Left ventricle myocardium inferior (tissue), 1 donor: ENCODE measurements at places on chromosomes 12 and 14.

GRCh38 chr12:57965766-57966165 lies 24.4 kb downstream of the ATP23 start:
- no peak for DNase-seq

- no peak for DNase-seq
These were observed at the start of gene CLEC2B for GRCh38 chr12:9869307-9870161. CLEC2B (minus strand) TSS chr12:9869354.

GRCh38 chr12:127355061-127355841 lies 911.7 kb upstream of the TMEM132C start:
- DNase-seq = no peak

DNA sequence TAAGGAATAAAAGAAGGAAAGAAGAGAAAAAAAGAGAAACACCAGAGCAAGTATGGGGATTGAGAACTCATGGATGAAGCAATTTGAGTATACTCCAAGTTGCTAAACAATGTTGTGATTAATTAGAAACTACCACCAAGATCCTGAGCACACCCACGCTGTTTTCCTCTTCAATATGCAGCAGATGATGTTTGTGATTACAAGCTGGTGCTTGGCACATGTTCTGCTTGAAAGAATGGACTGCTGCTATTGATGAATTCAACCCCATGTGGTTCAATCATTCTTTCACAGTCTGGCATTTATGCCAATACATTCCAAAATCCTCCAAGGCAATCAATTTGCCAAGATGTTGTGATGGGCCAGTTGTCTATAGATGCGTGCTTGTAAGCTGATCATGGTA lies 146.8 kb downstream of the SLC2A13 start:
- no peak for DNase-seq

DNA sequence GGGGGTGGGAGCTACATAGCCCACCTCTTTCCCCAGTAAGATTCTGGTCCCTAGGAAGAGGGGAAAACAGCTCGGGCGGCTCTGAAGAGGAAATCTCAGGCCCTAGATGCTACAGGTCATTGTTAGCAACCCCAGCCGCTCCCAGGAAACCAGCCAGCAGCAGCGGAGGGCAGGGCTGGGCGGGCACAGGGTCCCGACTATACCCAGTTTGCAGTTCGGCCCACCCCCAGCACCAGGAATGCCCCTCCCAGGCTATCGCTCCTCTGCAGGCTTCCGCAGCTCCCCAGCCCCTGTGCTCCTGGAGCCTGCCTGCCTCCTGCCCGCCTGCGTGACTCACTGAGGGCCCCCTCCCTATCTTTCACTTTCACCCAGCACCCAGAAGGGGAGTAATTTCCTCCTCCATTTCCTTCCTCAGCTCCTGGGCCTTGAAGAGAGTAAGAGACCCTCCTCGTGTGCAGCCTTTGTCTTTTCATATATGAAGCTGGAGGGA lies 27.2 kb upstream of the PNMA1 start:
- peak; percentile 79 for DNase-seq

DNA sequence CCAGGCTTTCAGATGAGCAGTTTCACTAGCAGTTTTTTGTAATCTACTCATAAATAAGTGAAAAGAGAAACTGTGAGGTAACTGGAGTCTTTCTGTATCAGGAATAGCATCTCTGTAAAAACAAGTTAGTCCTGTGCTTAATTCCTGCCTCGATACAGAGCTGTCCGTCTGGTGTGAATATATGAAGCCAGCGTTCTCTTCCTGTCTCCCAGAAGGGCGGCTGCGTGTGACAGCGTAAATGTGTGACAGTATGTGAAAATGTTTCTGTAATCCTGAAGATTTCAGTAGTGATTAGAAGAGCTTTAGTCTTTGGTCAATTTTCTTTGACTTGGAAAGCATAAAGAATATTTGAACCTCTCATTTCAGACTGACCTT lies 150.3 kb downstream of the FBXL14 start:
- DNase-seq = no peak

DNA sequence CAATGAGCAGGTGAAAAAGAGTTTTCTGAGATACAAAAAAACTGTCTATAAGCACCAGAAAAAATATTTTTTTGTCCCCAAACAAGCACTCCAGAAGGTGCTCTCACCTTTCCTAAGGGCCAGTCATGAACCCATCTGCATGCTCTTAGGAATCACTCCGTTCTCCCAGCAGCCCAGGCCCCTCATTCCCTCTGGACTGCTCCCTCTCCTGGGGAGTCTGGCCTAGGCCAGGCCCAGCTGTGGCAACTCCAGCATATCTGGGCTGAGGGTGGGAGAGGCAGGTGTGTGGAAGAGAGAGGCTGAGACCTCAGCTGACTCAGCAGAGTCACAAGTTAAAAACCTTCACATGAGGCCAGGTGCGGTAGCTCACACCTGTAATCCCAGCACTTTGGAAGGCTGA lies 54.6 kb downstream of the TRAFD1 start:
- DNase-seq = no peak

DNA sequence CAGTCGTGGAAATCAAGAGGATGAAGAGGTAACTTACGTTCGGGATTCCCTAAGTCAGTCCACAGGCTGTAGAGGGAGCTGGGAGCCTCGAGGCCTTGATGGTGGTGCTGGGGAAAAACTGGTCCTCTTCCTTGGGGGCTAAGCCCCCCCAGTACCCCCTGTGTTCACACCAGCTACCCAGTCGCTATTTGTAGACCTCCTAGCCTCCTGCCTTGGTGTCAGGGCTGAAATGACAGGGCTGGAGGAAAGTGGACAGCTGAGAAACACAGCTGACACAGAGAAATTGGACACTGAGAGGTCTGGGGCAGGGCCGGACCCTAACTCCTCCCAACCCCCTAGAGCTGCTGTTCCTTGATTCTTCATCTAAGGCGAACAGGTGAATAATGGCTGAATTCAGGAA lies at the start of gene STAC3:
Gene STAC3, minus strand, starts transcription at position 232 of the 400 bp plus-strand sequence. CDS start 1,551 bp downstream, outside the sequence.
- no peak for DNase-seq

DNA sequence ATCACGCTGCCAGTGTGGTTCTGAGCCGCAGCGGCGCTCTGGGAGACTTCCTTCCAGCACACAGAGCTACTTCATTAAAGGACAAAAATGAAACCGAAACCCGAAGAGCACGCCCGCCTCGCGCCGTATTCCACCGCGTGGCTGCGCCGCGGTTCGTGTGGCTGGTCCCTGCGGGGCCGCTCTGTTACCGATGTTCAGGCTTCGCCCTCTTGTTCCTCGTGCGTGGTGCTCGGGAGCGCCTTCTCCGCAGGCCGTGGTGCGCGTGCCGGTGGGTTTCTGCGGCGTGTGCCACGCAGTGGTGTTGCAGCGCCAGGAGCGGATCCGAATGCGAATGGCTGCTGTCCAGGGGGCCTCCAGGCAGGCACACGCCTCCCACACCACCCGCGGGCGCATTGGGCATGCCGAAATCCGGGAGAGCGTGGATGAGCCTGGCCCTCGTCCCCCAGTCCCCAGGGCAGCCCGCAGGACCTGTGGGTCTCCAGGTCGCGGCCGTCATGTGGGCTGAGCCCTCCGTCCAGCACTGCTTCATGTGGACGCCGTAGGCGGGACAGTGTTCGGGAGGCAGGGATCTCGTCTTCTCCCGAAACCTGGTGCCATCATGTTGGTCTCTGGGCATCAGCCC lies 91.2 kb downstream of the ADGRD1 start:
- no peak for DNase-seq

DNA sequence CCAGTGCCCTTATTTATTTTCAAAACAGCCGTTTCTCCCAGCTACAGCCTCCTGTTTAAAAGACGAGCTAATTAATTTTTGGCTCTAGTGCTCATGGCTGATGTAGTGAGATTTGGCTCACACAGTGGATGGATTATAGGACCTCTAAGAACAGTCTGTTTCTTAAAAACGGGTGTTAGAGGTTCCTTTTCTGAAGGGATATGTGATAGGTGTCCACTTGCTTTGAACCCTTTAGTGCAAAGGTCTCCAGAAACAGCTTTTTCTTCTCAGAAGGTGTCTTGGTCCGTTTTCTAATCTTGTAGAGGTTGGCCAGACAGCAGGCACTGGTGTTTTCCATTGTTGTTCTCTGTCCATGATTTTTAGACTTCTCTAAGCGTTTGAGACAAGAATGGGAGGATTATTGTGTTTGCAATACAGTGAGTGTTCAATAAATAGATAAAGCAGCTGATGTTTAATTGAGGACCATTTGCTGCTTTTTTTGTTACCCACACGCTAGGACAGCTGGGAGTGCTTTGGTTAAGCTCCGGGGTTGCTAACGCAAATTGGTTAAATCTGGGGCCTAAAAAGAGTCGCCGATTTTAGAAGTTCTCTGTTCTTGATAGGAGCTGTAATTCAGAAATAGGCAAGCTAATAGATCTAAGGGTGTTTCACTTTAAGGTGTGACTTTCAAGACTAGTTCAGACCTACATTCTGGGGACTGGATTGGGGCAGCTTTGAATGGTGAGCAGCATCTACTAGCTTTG lies 1.0 kb downstream of the BORCS5 start:
- no peak for DNase-seq

DNA sequence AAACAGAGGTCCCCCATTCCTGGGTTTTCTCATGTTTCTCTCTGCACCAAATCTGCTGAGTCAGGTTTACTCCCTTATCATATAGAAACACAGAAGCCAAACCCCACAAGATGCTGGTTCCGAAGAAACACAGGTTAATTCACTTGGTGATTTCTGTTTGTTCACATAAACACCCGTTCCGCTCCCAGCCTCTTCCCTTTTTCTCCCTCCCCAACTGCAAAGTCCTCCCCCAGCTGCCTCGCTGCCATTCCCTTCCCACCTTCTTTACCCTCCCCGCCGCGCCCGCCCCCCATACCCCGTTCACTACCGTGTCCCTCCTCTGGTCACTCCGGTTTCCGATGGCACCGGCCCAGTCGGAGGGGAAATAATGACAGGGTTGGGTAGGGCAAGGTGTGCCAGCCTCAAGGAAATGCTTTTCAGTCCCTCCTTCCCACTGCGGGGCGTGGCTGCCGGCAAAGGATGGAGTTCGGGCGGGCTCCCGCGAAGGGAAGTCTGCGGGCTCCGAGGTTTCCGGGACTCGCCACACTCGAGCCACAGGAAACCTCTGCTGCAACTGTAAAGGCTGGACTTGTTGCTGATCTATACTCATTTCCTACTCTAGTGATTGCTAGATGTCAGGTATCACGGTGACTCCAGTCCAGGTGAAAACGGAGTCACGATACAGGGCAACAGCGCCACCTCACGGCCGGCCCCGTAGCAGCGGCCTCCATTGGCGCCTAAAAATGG lies at the start of gene STYK1:
Gene STYK1, minus strand, starts transcription at position 394 of the 726 bp plus-strand sequence. CDS start 39,434 bp downstream, outside the sequence.
- DNase-seq = peak; percentile 34

DNA sequence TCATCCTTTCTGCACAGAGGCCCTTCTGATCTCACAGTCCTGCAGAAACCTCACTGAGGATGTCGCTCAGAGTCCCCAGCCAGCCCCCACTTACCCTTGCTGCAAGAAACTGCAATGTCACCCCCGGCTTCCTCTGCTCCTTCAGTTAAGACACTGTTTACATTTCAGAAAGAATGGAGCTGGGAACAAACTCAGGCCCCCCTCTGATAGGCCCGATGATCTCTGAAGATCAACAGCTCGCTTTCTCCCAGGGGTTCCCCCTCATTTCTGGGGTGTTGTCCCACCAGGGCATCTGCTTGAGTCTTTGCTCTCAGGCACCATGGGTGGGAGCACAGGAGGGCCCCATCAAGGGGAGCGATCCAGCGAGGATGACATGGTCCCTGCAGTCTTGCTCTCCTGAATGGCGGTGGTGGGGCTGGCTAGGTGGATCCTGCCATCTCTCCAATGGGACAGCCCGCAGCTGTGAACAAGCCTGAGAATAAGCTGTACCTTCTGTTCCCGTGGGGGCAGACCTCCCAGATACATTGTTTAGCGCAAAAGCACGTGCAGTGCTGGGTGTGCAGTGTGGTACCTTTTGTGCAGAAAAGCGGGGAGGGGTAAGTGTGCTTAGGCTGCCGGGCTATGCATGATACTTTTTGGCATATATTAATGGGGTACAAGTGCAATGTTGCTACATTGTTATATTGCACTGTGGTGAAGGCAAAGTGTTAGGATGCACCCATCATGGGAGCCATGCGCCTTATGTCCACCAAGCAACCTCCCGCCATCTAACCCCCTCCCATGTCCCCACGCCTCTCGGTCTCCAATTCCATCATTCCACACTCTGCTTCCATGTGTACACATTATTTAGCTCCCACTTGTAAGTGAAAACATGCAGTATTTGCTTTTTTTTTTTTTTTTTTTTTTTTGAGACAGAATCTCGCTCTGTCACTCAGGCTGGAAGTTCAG lies 6.7 kb upstream of the NCOR2 start:
- no peak for DNase-seq

DNA sequence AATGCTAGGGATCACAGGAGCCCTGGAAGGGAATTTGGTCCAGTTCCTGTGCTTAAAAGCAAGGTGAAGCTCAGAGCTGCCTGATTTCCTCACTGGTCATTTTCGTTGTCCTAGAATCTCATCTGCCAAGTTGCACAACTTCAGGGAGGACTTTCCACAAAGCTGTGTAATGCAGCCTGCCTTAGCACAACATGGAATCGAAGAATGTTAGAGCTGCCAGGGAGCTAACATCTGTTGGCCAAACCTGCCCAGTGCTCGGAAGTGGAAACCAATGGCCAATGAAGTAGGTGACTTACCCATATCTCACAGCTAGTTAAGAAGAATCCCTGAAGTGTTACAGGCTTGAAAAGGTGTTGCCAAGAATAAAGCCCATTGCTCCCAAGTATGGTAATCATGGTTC lies 79.9 kb upstream of the SSTR1 start:
- no peak for DNase-seq

GRCh38 chr12:108846290-108846701 lies 11.1 kb downstream of the SSH1 start:
- peak; percentile 72 for DNase-seq

DNA sequence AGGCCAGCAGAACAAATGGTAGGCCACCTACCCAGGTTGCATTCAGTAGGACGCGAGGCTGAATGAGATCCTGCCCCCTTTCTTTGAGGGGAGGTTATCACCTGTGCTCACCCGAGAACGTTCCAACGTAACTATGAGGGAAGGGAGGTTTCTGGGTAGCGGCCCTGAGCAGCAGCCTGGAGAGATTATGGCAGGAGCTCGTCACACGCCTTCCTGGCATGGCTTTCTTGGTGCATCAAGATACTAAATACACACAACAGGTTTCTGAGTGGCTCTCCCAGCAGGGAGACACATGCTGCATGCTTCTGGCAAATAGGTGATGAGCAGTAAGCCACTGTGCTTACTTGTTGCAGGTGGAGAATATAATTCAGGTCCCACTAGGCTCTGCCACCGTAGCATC lies 147.7 kb downstream of the CALM1 start:
- no peak for DNase-seq

GRCh38 chr14:104635717-104636116 lies 31.1 kb upstream of the TMEM179 start:
- no peak for DNase-seq

DNA sequence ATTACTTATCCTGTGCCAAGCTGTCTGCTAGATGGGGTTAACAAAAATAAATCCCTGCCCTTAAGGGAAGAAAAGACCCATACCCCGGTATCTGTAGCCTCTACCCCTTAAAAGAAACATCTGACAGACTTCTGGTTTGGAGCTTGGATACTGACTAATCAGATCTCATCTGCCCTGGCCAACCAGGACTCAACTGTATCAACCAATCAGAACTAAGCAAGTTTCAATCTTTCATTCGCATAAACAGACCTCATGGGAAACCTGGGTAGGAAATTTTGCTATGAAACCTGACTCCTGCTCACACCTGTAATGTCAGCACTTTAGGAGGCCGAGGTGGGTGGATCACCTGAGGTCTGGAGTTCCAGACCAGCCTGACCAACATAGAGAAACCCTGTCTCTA lies 26.4 kb upstream of the PRMT8 start:
- no peak for DNase-seq
